CD4-positive, alpha-beta T cell treated with Interleukin-1 beta for 1 hour (primary cell): ENCODE measurements at places on chromosomes 13 and 19.

GRCh38 chr19:55353803-55354697, 469 bp downstream of the COX6B2 start:
- DNase-seq: peak; percentile 81

DNA sequence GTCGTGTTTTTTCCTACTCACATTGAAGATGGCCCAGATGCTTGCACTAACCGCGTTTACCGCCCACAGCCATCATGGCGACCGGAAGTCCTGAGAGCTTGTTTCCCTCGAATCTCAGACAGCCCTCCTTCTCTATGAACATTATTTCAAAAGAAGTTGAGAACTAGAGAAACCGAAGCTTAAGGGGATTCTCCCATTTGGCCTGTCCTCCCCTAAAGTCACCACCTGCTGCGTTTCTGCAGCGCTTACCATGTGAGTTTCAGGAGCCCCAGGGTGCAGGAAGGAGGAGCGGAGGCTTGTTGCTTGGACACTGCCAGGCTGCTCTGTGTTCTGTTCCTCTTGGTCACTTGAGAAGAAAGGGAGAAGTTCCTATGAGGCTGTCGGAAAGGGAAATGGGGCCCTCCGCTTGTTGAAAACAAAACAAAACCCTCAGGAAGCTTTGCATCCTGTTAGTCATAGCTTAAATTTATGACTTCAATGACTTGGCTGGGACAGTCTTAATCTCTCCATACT, 6.2 kb downstream of the CARD8 start:
- DNase-seq: peak; percentile 75

- no peak for DNase-seq
Observed at GRCh38 chr19:32168111-32168510, 177.3 kb upstream of the ZNF507 start.

GRCh38 chr19:14383661-14384555, 2.7 kb downstream of the ADGRE5 start:
- peak; percentile 74 for DNase-seq

GRCh38 chr13:106475852-106476251, 59.6 kb downstream of the EFNB2 start:
- DNase-seq: no peak

DNA sequence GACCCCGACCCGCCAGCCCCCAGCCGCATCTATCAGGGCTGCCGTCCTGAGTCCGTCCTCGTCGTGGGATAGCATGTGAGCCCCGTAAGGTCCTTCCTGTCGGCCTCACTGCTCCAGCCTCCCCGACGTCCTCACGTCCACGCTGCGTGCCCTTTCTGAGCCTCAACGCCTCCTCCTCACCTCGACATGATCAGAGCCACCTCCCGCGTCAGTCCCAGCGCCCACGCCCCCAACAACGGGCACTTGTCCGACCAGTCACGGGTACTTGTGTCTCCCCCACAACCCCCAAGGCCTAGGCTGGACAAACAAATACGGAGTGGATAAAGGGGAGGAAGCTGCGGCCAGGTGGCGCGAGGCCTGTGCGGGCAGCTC, 665 bp downstream of the ZNF497 start:
- no peak for DNase-seq

DNA sequence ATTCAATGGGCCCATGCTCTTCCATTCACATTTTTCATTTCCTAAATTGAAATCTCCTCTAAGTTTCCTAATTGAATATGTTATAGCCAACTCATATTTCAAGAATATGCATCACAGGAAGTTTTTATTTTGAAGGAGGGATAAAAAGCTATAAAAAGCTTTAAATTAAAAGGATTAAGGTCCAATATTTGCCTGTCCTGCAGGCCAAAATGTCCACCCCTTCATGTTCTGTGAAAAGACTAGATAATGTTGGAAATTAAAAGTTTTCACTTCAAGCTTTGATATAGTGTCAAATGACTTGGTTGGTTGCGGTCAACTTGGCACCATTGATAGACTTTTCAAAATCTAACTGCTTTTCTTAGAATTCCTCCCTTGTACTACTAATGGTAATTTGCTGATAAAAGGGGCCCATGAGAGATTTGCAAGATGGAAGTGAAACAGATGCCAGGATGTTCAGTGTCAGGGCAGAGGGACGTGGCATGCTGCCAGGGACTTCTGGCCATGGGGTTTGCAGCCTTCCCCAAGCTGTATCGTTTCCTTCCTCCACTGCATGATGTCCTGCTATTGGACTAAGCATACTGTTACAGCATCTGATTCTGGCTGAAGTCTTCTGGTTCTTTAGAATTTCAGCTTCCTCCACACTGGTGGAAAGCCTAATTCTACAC, 547.3 kb upstream of the MIR17HG start:
- DNase-seq: peak; percentile 20

GRCh38 chr13:110379905-110380341, 72.8 kb downstream of the COL4A2 start:
- DNase-seq: no peak

DNA sequence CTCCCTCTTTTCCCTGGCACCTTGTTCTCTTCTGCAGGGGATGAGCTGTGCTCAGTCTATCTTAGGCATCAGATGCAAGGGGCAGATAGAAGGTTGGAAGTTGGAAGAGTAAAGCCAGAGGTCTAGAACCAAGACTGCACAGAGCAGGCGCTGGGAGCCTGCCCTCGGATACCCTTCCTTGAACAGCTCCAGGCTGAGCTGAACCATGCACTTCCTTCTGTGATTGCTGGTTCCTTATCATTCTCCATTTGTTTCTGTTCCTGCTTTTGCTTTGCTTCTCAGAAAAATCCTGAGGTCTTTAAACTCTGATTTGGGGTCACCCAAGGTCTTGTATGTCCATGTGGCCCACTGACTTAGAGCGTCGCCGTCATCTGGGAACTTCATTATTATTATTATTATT, 36.3 kb downstream of the ARHGEF18 start:
- no peak for DNase-seq

- no peak for DNase-seq
Observed at GRCh38 chr13:80251403-80251802, 89.5 kb downstream of the SPRY2 start.

DNA sequence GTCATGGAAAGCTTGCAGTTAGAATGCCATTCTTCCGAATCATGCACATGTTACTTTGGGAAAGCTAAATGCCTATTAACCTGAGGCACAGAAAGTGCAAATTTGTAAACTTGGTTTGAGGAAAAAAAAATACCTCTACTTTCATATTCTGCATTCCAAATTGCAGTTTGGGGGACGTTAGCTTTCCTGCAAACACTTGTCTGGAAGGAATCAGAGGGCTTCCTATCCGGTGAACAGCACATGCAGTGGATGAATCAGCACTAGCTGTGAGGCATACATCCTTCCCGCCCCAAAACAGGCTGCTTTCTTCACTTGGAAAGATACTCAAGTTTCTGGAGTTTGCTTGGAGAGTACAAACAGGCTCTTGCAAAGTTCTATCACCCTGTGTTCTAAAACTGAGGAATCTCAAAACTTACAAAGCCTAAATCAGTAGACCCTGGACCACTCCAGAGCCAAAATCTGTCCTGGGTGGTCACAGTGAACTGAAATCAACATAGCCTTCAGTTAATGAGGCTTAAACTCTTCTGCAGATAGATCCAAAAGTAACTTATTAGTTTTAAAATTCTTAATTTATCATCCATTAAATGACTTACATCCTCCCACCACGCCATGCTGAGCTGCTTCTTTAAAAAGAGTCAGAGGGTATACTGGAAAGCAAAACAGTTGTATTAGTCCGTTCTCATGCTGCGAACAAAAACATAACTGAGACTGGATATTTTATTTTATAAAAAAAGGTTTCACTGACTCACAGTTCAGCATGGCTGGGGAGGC, 802.3 kb upstream of the ARGLU1 start:
- no peak for DNase-seq

GRCh38 chr13:49347650-49348385, 96.0 kb downstream of the CAB39L start:
- DNase-seq: no peak

DNA sequence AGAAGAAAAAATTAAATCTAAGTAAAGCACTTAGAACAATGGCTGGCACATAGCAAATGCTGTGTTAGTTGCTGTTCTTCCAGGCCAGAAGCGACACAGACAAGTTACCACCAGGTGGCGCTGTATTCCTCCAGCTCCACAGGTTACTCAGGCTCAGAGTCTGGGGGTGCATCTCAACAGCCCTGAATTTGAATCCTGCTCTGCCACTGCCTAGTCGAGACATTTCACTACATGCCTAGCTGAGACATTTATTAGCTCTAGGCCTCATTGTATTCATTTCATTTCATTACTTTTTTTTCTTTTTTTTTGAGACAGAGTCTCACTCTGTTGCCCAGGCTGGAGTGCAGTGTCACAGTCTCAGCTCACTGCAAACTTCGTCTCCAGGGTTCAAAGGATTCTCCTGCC, 16.4 kb upstream of the CYP2B6 start:
- peak; percentile 81 for DNase-seq

GRCh38 chr13:77002590-77003190, 10.8 kb downstream of the CLN5 start:
- DNase-seq: no peak

GRCh38 chr13:55816976-55817601, 1323.6 kb upstream of the PRR20A start:
- DNase-seq: no peak

- DNase-seq: no peak
Observed at GRCh38 chr13:92900446-92900845, 326.2 kb upstream of the GPC6 start.

- DNase-seq: peak; percentile 31
Observed at GRCh38 chr13:109764470-109765291, 21.7 kb downstream of the IRS2 start.

GRCh38 chr19:40858109-40858508, 7.9 kb upstream of the CYP2A6 start:
- DNase-seq: no peak

- no peak for DNase-seq
Observed at GRCh38 chr19:32998722-32999121, 26.7 kb downstream of the FAAP24 start.

DNA sequence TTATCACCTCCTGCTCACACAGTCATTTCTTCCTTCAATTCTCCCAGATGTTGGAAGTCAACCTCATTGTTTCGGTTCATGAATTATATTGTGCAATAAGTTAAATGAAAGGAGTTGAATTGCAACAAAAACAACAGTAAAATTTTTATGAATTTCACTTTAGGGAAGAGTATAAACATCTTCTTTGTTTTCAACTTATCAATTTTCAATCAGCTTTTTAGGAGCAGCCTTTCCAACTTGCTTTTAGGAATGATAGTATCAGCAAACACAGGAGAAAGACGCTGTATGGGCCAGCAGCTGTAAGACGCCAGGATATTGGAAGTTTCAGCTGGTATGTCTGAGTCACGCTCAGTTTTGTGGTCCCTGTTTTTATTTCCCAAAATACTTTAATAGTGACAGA, 132.5 kb upstream of the ARGLU1 start:
- no peak for DNase-seq

GRCh38 chr13:76266561-76266960, 619.6 kb downstream of the KCTD12 start:
- DNase-seq: no peak

DNA sequence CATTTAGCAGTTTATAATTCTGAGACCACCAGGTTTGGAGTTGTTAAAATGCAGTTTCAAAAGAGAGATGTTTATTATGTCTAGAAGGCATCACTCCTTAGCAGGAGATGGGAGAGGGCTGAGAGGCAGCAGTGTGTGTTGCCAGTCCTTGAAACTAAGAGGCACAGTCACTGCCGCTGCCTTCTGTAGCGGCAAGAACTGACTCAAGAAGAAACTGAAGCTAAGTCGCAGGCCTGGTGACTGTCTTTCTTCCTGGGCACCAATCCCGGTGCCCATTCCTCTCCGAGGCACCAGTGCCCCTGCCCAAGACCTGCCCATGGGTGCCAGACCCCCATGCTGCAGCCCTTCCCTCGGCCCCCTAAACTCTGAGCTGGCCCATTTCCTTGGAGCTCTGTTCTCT, 20.1 kb downstream of the N4BP2L1 start:
- DNase-seq: no peak

DNA sequence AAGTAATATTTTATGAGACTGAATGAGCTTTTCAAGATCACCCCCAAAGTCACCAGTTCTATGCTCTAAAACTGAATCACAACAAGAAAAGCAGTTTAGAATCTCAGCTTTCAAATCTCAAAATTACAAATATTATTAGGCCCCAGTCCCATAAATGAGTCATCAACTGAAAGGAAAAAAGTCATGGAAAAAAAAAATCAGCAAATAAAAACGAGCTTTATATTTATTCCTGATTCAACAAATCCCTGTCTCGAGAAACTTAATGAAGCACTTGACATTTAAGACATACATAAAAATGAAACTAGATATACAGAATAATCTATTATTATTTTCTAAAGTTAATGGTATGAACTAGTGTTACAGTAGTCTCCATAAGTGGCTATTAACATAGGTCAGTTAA, 203.0 kb downstream of the DIAPH3 start:
- DNase-seq: no peak

GRCh38 chr19:35673121-35673804, 6.9 kb downstream of the UPK1A start:
- DNase-seq: peak; percentile 19

DNA sequence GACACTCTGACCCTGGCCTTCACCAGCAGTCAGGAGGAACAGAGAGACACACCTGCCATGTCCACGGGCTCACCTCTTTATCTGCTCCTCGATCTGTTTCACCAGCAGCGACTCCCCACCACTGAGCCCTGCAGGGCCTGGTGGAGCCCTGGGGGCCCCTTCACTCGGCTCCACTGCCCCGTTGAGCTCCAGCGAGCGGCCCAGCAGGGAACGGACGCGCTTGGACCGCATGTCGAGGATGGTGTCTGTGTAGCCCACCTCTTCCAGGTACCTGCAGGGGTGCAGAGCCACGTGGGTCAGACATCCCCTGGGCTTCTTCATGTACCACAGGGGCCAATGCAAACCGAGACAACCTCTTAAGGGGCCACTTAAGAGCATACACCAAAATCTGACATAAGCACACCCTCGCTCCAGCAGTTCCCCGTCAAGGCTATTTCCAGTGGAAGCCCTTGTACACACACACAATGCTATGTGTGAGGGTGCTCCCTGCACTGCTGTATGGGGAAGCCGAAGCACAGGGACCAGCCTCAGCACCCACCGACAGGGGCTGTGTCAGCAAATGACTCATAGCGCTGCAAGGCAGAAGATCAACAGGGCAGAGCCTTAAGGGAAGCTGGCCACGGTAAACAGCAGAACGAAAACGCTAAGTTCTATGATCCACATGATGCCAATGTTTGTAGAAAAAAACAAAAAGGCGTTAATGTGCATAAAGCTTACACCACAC, 12.7 kb upstream of the FKRP start:
- no peak for DNase-seq

GRCh38 chr13:51581148-51581820, 3.0 kb upstream of the WDFY2 start:
- no peak for DNase-seq

DNA sequence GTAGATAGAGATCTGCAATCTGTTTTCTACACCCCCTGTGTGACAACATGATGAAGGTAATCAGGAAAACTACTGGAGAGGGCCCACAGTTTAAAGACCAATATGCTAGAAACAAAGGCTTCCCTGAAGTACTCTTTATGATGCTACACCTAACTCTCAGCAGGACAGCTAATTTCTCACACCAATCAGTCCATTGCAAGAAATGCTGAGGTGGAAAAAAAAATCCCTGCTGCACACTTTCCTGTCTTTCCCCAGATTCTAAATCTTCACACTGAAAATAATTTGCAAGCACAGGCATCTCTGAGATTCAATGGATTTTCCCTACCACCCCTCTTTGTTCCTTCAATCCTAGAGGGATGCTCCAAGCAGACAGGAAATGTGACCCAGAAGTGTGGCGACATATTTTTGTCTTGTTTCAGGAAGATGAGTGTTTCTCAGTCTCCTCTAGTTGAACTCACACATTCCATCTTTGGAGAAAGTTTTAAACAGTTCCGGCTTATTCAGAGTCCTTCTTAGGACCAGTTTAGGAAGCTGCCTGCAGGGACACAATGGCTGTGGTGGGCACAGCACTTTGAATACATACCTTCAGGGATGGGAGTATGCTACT, 671.6 kb downstream of the DIAPH3 start:
- no peak for DNase-seq

GRCh38 chr19:42093926-42094325, 18.0 kb downstream of the ZNF574 start:
- no peak for DNase-seq
